ENCODE measurements at places on chromosomes 2 and 18.

- no peak for DNase-seq
These were observed 95.1 kb downstream of the USP40 start for GRCh38 chr2:233471291-233472035.

- no peak for DNase-seq
These were observed 182.3 kb downstream of the CAMKMT start for GRCh38 chr2:44543773-44544725.

DNA sequence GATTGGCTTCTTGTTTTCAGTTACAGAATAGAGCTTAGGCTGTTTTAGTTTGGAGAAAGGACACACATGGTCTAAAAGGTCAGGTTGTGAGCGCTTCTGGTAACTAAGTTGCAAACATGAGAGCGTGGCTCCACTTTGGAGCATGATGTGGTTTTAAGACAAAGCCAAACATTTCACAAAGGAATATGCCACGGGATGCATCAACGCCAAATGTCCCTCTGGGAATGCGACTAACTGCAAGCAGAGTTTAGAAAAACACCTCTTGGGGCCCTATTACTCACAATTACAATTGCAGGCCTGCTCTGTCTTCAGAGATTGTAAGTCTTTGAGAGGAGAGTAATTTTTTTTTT, 25.4 kb downstream of the MYO7B start:
- DNase-seq = no peak

GRCh38 chr2:75065402-75066008, 107.1 kb downstream of the POLE4 start:
- no peak for DNase-seq
